ENCODE measurements at places on chromosomes 6 and 20.

GRCh38 chr6:100370265-100370664, 94.5 kb downstream of the SIM1 start:
- DNase-seq = no peak

- DNase-seq = no peak
Measured at GRCh38 chr6:118536478-118536877, 11.6 kb upstream of the PLN start.

GRCh38 chr6:144809120-144809519, 524.0 kb downstream of the UTRN start:
- DNase-seq = no peak

GRCh38 chr6:169293196-169293595, 39.5 kb upstream of the THBS2 start:
- no peak for DNase-seq

DNA sequence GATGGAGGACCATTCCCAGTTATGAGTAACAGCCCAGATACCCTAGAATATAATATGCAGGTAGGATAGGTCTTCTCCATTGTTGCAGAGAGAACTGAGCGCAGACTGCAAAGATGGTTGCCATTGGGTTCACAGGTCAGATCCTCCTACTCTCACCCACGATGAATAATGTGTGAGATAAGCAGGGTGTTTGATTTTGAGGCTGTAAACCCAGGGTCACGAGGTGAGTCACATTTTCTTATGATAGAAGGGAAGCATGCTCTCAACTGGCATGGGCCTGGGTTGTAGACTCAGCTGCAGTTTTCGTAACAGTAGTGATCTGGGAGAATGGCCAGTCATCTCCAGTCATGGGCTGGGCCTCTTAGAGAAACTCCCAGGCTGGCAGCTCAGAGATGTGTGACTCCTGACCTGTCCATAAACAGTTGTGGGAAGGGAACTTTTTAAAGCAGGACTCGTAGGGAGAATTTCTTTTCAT, 74.2 kb downstream of the CD164 start:
- DNase-seq = peak; percentile 48

GRCh38 chr6:90370493-90370959, 73.9 kb upstream of the BACH2 start:
- peak; percentile 26 for DNase-seq

DNA sequence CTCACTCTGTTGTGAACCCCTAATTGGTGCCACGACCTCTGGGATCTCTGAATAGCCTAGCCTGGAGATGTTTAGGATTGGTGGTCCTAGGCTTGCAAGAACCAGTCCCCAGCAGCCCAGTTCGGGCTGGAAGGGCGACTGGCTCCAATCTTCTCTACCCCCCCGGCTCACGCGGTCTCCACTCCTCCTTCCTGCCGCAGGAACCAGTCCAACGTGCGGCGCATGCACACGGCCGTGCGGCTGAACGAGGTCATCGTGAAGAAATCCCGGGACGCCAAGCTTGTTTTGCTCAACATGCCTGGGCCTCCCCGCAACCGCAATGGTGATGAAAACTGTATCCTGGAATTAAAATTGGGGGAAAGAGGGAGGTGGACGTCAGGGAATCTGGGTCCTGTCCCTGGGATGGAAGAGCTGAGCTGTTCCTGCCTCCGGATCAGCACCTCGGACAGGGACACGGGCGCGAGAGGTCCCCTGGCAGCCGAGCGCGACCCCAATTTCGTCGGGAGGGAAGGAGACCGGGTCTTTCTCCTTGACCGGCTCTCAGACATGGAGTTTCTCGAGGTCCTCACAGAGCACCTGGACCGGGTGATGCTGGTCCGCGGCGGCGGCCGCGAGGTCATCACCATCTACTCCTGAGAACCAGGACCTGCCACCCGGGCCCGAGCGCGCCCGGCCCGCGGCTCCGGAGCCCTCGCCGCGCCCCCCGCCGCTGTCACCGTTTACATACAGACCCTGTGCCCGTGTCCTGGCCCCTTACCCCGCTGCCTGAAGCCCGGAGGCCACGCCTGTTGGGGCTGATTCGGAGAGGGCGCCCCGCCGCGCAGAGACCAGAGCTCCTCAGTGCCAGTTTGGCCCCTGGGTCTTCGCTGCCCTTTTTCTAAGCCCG, 28.2 kb downstream of the SLC12A5 start:
- no peak for DNase-seq

DNA sequence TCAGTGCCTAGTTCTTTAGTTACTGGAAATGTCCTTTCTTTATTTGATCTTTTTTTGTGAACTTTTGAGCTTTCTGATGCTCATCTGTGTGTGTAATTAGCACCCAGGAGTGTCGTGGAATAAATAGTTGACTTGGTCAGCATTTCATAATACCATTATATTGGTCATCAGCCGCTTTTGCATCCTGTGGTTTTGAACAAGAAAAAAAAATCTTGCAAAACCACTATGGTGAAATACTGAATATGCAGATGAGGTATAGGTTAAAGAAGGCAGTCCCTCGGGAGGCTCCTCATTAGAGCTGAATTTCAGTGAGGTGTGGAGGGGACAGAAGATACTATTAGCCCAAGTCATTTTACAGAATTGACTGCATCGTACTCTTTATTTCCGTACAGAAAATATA, 90.1 kb downstream of the FOXO3 start:
- DNase-seq = no peak

DNA sequence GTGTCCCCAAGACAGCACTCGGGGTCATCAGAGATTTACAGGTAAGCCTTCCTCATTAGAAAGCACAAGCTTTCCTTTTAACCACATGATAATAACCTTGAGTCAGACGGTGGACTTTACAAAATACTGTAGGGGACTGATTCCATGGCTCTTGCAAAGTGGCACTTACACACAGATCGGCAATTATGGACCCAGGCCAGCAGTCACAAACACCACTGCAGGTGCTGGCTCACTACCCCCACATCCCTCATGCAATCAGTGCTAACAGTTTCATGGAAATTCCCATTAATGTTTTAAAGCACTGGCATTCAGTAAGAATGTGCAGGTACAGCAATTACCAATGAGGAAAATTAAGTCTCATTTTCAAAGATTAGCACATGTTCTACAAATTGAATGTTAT, 516.5 kb downstream of the PRKN start:
- no peak for DNase-seq

DNA sequence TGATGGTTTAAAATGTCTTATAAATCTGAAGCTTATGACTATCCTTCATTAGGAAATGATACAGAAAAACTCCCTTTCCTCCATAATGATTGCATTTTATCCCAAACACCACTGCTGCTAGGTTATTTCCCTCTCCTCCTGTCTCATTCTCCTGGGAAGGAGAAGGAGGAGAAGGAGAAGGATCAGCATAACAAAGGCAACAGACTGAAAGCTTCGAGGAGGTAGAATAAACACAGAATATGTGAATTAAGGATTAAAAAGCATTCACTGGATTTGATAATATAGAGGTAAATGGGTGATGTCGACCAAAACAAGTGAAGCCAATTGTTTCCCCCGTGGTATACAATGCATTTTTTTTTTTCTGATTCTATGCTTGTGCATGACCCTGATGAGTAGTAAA, 82.0 kb downstream of the WASF1 start:
- DNase-seq = no peak

GRCh38 chr20:655726-656624, 3.0 kb upstream of the SRXN1 start:
- DNase-seq = no peak

DNA sequence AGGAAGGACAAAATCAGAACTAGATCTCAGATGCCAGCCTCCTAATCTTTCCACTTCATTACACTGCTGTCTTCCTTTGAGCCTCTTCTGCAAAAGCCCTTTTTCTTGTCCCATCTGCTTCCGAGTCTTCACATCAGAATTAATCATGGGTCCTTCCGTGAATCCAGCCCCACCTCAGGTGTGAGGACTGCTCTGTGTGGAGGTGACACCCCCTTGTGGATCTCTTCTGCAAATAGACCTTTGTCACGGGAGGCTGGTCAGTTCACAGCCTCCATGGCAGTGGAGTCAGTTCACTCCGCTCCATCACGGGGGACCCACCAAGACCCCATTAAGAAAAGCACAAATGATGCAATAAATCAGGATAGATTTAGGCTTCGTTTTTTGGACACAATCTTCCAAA, 171.1 kb downstream of the ADAT2 start:
- DNase-seq = no peak

GRCh38 chr6:13006578-13007300, 290.2 kb downstream of the PHACTR1 start:
- no peak for DNase-seq

DNA sequence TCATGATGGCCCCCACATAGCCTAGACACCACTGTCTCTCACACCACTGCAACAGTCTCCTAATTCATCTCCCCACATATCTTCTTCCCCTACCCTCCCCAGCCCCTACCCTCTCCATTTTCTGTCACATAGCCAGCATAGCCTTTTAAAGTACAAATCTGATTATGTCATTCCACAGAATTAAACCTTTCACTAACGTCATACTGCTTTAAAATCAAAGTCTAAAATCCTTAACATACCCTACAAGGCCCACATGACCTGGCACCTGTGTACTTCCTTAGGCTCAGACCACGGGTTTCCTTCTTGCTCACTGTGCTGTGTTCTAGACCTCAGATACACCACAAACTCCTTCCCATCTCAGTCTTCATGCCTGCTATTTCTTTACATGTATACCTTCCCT, 5.9 kb downstream of the OSTM1 start:
- DNase-seq = peak; percentile 8

DNA sequence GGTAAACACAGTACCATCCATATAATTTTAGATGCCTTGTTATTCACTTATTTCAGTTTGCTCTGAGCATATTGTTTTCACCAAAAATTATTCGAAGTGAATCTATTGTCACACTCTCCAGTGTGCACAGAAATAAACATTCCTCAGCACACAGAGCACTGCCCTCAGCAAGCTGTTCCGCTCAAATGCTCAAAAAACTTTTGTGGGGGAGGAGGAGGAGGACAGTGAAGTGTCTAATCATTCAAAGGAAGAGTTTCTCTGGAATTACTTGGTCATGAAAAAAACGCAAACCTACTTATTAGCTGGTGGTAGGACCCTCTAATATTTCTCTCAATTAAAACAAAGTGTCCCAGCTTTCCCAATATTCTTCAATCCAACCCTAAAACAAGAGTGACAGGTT, 88.3 kb downstream of the DTNBP1 start:
- DNase-seq = no peak

- DNase-seq = no peak
Measured at GRCh38 chr20:11917663-11918062, at the start of gene BTBD3. Gene BTBD3 (plus strand): TSS chr20:11917893. CDS start chr20:11918276, 383 bp downstream.

DNA sequence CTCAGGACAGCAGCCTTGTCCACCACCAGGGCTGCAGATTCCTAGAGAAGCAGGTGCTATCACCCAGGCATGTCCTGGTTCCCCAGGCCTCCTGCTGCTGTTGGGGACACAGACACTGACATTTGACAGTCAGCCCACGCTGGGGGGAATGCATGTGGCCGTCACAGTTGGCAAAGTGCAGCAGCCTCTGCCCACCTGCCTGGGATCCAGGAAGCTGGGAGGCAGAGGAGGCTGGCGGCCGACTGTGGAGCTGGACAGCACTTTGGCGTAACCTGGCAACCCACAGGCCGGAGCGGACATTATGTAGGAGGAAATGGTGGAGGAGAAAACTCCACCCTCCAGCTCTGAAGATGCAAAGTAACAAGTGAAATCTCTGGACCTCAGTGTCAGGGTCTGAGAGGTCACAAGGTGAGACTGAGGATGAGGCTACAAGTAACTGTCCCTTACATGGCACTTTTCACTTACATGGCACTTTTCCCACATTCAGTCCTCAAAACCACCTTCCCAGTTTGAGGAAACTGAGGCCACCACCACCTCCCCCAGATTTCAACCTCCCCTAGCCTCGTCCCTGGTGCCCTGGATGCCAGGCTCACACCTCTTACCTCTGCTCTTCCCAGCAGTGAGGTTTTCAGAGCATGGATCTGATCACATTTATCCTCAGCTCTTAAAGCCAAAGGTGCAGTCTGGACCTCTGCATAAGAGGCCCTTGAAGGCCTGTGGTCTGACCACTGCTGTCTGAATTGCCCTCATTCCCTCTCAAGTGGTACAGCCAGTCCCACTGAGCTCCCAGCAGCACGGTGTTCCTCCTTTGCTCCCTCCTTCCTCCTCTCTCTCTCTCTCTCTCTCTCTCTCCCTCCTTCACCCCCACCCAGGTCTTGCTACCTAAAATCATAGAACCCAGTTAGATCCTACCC, 8.7 kb downstream of the MAP1LC3A start:
- DNase-seq = no peak

DNA sequence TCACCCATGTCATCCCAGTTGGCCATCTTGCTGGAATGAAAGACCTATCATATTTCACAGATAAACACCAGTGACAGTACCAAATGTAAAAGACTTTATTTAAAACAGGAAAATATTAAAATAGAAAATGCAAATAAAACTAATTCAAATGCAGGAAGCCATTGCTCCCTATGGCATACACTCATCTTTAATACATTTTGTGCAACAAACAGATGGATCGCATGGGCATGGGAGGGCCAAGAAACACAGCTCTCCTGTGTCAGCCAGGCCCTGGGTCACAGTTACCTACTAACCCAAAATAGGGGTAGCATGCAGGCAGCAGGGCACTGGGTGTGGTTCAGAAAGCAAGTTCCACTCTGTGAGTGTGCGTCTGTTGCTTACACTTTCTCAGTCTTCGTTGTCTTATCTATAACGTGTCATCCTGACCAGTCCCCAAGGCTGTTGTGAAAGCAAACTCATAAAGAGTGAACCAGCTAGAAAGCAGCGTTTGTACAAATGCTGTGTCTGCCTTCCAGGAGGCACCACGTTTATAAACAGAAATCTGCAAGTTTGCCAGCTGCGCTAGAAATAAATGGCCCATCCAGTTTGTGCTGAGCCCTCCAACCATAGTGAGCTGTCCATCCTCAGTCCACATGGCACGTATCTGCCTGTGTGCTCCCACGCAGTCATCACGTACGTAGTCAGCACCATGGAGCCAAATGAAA, 180.5 kb downstream of the SYNDIG1 start:
- no peak for DNase-seq

DNA sequence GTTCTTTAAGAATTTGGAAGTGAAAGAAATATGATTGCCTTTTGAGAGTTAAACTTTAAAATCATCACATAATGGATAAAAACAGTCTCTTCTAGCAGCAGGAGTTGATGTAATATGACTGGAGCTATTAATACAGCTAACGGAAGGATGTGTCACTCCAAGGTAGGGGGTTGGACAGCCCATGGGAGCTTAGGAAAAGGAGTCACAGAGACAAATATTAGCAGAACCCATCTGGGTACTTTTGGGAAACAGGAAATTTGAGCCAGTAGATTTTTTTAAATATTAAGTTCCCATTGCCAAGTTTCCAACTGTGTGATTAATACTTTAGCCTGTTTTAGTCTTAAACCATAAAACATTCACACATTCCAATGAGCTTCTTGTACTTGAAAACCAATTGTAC, 164.7 kb upstream of the RIMS1 start:
- no peak for DNase-seq
